ENCODE measurements at places on chromosomes 16 and 17.
A peak's percentile ranks its signal among the peaks of the same experiment; 100 is the strongest.

- peak; percentile 66 for DNase-seq
These were observed 33.7 kb downstream of the IST1 start for GRCh38 chr16:71929048-71929447.

DNA sequence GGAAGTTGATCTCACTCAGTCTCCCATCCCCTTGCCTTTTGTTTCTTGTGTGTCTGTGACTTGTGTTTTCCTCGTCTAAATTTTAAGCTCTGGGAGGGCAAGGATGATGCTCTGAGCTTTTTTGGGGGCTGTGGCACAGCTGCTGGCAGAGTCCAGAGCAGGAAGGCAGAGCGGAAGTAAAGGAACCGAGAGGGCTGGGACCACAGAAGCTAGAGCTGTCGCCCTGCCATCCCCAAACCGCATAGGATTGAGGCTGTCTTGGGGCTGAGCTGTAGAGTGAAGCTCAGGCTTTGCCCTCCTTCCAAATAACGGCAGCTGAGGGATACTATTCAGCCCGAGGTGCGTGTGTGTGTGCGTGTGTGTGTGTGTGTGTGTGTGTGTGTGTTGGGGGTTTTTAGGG lies 3.8 kb upstream of the DNAH2 start:
- DNase-seq: no peak

DNA sequence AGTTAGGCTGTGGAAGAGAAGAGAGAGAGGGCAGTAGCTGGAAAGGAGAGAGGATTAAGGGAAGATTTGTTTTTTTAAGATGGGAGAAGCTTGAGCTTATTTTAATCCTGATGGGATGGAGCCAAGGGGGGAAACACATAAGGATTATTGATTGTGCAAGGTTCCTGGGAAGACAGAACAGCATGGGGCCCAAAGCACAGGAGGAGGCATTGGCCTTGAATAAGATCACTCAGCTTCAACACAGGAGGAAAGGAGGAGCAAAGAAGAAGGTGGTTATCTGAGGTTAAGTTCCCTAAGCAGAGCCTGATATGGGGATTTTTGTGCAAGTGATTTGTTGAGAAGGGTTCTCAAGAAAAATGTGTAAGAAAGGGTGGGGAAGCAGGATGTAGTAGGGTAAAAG lies 169.8 kb downstream of the ABCC12 start:
- no peak for DNase-seq

DNA sequence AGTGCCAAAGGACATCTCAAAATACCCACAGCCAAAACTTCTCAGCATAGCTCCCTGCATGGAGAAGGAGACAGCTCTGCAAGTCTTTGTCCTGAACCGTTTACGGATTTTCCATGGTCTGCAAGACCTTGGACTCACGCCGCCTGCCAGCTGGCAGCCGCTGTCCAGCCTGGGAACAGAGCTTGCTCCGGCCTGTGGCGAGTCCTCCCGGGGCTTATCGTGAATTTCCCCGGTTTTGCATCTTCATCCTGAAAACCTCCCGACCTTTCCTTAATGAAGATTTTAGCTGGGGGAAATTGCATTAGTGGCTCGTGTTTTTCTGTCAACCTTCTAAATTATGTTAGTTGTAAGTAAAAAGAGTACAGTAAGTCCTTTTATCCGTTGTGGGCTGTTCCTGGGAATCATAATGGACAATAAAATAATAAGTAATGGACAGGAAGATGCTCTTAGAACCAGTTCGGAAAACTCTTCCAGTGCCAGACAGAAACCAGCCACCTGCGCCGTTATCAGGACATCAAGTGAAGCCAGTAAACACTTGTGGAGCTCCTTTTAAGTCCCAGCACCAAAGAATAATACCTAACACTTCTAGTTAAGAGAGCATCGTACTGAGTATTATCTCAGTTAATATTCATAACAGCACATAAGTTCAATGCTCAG lies 112.4 kb upstream of the NOL11 start:
- DNase-seq: peak; percentile 42

DNA sequence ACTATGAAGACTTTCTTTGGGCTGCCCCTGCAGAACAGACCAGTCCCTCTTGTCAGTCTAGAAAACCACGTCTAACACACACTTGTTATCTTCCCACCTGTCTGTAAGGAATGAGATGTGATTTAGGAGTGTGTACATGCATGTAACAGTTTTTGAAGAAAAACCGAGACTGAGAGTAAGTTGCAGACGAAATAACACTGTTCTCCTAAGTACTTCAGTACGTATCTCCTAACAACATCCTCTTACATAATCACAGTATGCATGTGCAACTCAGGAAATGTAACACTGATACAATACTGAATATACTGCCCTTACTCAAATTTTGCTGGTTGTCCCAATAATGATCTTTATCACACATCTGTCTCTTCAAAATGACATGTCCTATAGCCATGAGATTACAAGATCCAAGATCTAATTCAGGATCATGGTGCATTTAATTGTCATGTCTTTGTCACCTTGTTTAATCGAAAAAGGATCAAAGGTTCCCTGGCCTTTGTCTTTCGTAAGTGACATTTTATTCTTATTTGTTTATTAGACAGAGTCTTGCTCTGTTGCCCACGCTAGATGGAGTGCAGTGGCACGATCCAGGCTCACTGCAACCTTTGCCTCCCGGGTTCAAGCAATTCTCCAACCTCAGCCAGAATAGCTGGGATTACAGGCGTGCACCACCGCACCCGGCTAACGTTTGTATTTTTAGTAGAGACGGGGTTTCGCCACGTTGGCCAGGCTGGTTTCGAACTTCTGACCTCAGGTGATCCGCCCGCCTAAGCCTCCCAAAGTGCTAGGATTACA lies 25.6 kb downstream of the CREBBP start:
- DNase-seq: no peak

- DNase-seq: no peak
These were observed 44.6 kb downstream of the RAI1 start for GRCh38 chr17:17725752-17726457.

DNA sequence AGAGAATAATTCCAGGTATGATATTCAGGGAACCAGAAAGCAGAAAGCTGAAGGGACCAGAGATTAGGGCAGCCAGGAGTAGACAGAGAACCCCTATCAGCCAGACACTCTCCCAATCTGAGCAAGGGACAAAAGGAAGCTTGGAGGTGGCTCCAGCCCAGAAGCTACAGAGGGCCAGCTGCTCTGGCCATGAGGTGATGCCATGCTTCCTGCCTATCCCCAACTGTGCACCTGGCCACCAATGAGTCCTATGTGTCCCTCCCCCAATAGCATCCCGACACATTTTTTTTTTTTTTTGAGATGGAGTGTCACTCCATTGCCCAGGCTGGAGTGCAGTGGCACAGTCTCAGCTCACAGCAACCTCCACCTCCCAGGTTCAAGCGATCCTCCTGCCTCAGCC lies 30.0 kb downstream of the NSMCE1 start:
- no peak for DNase-seq

GRCh38 chr17:30832438-30833124 lies 815 bp downstream of the ATAD5 start:
- no peak for DNase-seq

GRCh38 chr16:83940630-83941378 lies 12.2 kb upstream of the OSGIN1 start:
- no peak for DNase-seq

DNA sequence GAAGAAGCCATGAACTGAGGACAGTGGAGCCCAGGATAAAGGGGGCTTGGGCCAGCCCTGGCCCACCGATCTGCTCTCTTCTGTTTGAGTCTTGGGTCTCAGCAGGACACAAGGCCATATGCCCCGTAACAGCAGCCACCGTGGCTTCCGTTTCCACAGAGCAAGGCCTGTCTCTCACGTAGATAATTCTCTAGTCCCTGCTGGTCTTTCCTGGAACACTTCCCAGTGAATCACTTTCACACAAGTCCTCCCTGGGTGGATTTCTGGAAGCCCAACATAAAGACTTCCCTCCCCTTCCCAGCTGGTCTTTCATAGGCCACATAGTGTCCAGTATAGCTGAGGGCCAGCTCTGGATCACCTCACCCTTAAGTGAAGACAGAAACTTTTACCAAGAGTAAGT lies 19.9 kb upstream of the C16orf78 start:
- DNase-seq: no peak

- DNase-seq: no peak
These were observed 27.6 kb downstream of the MXRA7 start for GRCh38 chr17:76683011-76683755.

DNA sequence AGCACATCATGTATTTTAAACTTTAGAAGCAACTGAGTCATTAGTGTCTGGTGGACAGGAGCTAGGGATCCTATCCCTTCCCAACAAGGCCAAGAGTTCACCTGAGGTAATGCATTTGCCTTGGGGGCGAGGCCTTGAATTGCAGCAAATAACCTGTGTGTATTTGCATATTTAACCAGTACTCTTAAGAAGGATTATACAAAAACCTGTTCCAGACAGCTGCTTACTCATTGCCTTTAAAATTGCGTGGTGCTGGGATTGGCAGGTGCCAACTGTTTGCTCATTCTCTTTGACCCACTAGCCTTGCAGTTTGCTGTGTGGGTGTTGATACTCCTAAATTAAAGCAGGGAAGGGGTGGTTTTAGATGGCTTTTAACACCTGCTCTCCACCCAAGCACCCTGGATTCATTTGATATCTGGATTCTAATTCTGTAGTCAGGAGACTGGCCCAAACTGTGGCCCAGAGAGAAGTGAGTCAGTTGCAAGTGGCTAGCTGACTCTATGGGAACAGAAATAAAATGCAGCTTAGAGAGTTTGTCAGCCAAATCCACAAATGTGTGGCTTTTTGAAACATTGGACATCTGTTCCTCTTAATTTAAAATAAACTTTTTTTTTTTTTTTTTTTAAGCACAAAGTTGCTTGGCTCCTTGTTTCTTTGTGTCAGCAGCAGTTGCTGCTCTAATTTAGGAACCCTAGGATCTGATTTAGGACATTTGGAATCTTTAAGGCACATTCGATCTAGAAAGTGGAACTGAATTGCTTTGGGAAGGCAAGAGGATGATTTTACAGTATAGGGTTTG lies 46.9 kb downstream of the TUBD1 start:
- peak; percentile 88 for DNase-seq

DNA sequence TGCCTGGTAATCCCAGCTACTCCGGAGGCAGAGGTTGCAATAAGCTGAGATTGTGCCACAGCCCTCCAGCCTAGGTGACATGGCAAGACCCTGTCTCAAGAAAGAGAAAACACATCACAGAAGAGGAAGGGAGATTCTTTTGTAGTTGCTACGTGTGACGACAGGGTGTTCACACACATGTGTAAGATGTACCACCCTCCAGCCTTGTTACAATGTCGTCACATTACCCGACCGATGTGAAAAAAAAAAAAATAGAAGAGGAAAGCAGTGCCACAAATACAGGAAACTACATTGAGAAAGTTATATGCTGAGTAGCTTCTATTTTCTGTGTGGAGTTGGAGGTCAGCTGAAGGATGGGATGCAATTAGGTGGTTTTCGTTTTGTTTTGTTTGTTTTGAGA lies 56.0 kb downstream of the CLUH start:
- DNase-seq: no peak

DNA sequence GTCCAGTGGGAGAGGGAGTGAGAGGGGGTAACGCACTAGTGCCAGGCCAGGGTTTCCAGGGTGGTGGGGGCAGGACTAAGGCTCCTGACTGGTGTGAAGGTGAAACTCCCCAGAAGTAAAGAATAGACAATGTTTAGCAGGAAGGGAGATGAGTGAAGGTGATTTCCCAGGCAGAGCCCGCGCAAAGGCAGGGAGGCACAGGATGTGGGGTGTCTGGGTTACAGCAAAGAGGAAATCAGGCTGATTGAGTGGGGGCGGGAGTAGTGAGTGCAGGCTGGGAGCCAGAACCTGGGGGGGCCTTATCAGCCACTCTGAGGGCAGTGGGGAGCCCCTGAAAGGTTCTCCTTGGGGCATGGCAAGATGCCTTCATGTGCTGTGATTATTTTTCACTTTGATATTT lies 167.5 kb downstream of the UTP18 start:
- no peak for DNase-seq

DNA sequence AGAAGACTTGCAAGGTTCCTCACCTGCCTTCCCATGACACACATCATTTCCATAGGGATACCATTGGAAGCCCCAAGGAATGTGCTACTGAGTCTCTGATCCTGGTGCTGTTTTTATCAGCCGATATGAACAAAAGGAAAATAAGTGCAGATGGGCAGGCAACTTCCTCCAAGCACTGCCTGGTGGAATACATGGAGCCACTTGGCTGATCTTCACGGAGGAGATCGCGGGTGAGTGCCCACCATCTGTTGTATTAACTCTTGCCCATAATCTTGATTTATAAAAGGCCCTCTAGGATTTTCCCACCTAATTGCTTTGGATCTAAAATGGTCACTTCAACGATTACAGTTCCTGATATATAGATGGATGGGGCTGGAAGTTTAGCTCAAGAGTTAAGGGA lies 24.7 kb upstream of the CDRT15 start:
- no peak for DNase-seq

- peak; percentile 48 for DNase-seq
These were observed 182.8 kb downstream of the SEC14L1 start for GRCh38 chr17:77323413-77324171.

DNA sequence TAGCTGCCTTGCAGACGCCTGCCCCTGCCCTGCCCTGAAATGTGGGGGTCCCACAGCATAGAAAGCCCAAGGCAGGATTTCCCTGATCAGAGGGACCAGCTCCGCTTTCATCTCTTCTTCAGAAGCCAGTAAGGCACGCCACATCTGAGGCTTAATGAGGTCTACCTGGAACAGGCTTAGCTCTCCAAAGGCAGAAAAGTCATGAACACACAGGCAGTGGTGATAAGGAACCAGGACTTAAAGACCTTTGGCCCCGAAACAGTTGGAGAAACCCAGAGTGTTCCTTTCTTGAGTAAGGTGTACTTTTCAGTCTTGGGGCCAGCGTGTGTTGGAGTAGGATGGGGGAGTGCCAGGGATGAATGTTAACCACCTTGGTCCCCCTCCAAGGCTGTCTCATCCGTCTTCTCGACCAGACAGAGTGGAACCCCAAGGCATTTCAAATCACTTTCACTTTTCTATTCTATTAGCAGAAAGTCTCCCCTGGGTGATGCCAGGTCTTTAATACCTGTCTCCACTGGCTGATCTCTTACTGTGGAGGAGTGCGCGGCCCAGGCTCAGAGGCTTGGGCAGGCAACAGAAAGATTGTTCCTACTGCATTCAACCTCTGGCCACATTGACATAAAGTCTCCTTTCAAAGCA lies 43.9 kb downstream of the TMEM186 start:
- no peak for DNase-seq

DNA sequence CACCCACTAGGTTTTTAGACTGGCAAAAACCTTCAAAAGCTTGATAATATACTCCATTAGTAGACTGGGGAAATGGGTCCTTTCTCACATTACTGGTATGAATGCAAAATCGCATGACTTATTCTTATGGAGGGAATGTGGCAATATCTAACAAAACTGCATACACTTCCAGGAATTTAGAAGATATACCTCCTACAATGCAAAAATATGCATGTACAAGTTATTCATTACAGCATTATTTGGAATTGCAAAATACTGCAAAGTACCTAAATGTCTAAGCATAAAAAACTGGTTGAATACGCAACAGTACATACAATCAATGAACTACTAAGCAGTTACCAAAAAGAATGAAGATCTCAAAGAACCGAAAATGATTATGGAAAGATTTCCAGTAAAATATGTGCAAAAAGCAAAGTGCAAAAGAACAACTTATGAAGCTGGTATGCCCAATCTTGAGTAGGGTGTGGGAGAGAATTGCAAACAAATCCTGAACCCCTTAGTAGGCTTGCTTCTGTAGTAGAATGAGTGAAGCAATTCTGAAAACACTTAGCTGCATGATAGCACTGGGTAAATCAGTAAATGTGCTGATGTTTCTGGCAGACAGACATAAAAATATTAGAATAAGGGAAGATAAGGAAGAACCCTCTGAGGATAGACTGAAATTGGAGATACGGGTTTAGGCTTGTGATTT lies 180.1 kb downstream of the PARN start:
- DNase-seq: peak; percentile 76

- DNase-seq: no peak
These were observed 49.1 kb downstream of the KATNIP start for GRCh38 chr16:27598931-27599565.

GRCh38 chr16:66801320-66802105 lies at the start of gene TERB1:
Gene TERB1 (minus strand): TSS chr16:66801584. CDS start chr16:66796798, 4,786 bp downstream.
- no peak for DNase-seq

Measured in fibroblast of the aortic adventitia (primary cell).